SJSA1 (cell line): ENCODE measurements at places on chromosomes 1 and 21. TPM values are rescaled to one million over a fixed set of nuclear protein-coding genes. Genes with fewer than 3 reads are reported as not detected.

DNA sequence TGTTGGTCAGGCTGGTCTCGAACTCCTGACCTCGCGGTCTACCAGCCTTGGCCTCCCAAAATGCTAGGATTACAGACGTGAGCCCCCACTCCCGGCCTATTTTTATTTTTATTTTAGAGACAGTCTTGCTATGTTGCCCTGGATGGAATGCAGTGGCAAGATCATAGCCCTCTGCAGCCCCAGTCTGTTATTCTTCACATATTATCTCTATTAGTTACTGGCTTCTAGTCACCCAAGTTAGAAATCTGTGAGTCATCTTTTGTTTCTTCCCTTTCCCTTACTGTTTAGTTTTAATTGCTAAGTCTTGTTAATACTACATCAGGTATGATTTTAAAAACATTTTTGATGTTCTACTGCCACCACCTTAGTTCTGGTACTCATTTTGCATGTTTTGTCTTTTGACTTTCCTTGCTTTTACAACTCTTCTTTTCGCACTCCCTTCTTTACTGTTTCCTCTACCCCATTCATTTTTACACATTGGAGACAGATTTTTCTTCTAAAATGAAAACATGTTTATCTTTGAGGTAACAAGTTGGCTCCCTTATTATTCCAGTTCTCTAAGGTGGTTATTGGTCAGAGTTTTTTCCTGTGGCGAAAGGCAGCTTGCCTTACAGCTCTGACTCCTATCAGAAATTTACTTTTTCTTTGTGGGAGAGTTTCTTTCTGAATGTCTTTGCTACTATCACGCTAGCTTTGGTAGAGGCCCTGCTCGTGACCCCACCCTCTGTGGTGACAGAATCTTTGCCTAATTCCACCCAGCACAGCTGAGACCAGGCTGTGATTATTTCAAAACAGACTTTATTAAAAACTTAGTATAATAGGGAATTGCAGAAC, 19.5 kb downstream of the ZMYM4 start:
- peak; percentile 65 for DNase-seq

- DNase-seq: no peak
Observed at GRCh38 chr1:54927472-54928240, 40.7 kb upstream of the DHCR24 start.

DNA sequence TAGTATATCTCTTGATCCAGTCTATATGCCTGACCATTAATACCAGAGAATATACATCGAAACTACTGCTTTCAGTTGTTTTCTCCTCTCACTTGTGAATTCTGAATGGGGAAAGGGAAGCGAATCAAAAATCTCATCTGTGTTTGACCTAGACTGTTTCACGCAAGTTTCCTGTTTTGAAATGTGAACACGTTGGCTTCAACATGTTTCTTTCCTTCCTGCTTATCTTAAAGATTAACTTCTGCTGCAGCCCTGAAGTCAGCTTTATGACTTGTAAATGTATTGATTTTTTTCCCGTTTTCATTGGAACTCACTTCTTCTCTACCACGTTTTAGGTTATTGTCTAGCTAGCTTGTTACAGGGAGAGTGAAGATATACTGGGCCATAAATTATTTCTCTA, 49.9 kb downstream of the SNX27 start:
- no peak for DNase-seq

DNA sequence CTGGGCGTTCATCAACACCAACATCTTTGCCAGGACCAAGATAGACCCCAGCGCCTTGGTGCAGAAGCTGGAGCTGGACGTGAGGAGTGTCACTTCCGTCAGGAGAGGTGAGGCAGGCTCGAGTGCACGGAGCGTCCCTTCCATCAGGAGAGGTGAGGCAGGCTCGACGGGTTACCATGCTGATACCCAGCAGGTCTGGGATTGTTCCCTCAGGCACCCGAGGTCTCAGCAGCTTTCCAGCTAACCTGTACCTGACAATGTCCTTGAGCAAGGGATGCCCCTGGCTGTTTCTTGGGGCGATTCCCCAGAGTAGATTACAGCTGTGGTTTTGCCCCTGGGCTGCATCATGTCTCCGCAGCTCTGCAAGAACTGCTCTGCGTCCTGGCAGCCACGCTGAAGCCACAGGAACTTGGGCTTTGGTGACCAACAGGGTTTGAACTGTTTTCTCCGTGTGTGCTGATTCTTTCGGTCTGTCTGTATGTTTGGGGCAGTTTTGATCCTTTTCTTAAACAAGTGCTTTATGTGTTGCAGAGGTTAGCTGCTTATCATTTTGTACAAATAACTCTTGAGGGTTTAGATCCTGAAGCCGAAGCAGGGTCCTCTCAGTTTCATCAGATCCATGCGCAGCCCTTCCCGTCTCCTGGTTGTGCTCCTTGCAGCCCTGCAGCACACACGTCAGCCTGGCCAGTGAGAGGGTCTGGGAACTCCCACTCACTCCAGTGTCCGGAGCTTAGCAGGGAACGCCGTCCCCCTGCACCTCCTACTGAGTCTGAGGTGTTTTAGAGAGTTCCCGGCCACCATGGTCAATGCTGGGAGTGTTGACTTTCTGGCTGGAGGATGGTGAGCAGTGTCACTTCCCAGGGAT, 4.1 kb downstream of the SLX9 start:
- DNase-seq: no peak

Gene SLC25A34
- 0.22 and 0.92 TPM in 2 replicates for total RNA-seq

GRCh38 chr1:247350587-247350986, 18.9 kb upstream of the ZNF496 start:
- DNase-seq: no peak

Gene EFNA3
- total RNA-seq: 0.21 and 0.85 TPM in 2 replicates

DNA sequence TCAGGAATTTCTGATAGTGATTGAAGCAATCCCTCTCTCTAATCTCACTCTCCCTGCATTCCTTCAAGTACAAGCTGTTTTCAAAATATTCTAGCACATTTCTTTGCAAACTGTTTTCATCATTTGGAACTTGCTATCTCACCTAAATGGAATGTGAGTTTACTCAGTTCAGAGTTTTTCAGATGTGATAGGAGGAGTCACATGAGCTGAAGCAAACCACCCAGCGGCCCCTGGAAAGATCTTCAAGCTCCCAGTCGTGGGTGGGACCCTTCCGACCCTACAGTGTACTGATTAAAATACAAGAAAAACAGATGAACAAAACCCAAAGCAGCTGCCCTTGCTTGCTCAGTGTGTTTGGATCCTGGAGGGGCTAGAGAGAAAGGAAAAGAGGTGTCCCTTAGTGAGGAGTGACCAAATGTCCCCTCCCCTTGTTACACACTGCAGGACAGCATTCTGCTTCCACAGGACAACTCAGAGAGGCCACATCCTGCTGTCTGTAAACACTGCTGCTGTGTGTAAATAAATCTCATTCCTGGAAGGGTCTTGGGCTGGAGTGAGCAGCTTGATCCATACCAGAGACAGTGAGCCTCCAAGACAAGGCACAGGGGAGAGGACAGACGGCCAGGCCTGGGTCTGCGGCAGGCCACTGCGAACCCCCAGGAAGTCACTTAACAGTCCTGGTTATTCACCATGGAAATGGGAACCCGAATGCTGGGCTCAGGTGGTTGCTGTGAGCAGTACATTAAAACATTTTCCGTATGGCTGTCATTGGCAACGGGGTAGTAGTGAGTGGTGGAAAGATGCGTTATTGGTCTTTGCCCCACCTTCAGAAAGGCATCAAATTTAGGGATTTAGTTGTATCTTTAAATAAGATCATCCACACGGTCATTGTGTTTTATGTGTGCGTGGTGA, 229.2 kb downstream of the RHOU start:
- DNase-seq: peak; percentile 87

Gene INSRR
- not detected in 2 replicates for total RNA-seq

DNA sequence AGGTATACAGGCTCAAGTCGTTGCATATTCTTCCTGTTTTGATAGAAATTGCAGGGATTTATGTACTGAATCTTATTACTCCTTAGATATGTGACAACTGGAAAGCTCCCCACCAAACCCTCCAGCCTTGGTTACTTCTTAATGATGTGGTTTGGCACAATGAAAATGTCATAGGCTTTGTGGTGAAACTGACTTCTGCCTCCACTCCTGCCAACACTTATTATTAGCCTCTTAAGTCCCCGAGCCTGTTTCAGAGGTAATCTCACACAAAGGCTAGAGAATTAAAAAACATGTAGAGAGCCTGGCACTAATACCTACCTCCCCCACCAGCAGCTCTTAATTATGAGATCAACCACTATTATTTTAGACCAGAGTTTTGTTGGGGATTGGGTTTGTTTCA, 4.2 kb downstream of the COX20 start:
- DNase-seq: no peak

Gene NCF2
- total RNA-seq: 0.24 TPM in 1 of 2 replicates, not detected in the other

DNA sequence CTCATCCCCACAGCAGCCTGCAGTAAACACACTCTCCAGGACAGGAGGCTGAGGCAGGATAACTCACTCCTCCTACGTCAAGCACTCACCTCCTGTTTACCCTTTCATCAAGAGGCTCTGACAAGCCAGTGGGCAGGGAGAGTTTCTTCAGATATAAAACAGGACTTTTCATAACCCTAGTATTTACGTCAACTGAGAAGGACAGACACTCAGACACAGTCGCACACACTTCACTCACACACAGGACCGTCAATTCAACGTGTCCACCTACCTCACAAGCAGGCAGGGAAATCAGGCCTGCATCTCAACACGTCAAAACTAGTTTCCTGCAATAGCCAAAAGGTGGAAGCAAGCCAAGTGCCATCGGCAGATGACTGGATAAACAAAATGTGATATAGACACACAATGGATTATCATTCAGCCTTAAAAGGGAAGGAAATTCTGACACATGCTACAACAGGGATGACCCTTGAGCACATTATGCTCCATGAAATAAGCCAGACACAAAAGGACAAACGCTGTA, 48.6 kb downstream of the ITPKB start:
- no peak for DNase-seq

- DNase-seq: no peak
Observed at GRCh38 chr1:28577738-28578536, 14.1 kb upstream of the RAB42 start.

Gene VSIG8
- total RNA-seq: not detected in 2 replicates

DNA sequence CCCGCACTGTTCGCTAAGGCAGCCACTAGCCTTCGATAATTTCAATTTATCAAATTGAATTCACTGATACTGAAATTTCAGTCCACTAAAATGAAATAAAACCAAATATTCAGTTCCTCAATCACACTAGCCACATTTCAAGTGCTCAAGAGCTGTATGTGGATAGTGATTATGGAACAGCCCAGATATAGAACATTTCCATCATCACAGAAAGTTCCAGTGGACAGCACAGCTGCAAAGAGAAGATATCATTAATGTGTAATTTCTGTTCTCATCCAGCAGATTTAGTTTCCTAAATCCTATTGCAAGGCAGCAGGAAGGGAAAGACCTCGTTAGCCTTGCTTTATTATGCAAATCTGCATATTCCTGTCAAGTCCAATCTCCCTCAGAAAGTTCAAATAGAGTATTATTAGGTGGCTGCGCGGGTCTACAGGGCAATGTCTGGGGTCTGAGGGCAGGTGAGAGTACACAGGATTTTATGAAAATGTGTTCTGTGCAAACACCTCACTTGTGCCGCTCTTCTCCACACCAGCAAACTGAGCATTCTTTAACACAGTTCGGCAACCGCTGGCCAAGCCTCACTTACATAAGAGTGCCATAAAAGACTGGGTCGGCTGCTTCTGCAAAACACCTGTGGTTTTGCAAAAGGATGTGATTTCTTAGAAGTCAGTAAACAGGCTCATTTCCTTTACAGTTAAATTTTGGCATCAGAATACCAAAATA, 22.4 kb downstream of the CAPZB start:
- no peak for DNase-seq

DNA sequence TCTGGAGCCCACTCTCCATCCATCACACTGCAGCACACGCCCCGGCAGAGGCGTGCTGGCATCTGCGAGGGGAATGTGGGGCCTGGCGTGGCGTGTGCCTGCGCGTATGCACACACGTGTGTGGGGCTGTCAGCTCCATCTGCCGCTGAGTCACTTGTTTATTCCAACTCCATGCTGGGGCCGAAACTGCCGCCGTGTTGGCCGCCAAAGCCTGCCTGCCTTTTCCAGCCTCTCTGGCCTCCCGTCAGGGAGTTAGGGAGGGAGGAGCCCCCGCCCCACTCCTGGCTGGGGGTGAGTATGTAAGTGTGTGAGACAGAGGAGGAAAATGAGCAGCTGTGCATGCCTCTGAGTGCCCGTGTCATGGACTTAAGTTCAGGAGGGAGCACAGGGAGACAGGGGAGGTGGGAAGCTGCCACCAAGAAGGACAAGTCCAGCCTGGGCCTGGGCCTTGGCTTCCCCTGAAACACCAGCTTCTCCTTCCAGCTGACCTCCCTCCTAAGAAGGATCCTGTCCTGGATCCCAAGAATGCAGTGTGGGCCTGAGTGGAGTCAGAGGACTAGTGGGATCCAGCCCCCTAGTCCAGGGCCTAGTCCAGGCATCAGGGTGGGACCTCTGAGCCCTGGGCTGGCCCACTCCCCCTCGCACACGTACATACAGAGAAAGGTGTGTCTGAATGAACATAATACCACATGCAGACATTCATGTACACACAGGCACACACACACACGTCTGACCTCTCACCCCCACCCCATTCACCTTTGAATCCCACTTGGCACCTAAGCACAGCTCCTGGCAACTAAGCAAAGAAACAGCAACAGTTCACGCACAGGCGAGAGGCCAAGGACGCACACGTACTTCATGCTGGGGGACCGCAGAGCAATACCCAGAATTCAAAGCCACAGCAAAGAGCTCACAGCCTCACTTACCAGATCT, 24.7 kb downstream of the MEF2D start:
- no peak for DNase-seq

GRCh38 chr1:248905662-248906008, 400 bp upstream of the PGBD2 start:
- DNase-seq: no peak

DNA sequence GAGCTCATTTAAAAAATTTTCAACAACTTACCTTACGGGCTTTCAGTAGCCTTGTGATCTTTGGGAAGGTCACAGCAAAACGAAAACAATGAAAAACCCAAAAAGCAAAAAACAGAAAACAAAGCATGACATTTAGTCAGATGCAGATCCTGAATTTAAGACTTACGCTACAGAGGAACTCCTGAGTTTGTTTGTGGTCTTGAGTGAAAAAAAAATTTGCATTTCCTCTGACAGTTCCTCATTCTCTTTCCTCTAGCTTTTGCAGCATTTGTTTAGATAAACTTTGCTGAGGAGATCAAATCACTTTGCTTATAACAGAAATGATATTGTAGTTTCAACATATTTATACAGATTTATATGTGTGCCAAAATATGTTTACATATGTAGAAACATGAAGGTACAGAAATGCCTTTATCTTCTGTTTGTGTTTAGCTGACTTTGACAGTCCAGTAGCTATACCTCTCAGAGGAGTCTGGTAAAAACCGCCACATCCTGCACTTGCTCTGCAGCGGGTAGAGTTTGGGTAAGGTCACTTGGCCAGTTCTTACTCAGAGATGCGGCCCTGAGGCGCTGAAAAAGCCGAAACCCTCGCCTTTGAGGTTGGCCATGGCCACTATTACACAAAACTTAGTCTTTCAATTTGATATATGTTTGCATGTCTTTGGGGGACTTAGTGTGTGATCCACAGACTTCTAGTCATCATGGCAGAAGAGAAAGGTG, 142.5 kb downstream of the TNR start:
- no peak for DNase-seq

Gene ST6GALNAC3
- total RNA-seq: 3.4 and 5.1 TPM in 2 replicates

Gene ABCG1
- total RNA-seq: 4.5 and 11.5 TPM in 2 replicates
